ENCODE measurements at places on chromosomes 16 and 17.
A peak's percentile ranks its signal among the peaks of the same experiment; 100 is the strongest.

- no peak for DNase-seq
These were observed 57.8 kb upstream of the IL34 start for GRCh38 chr16:70588565-70588964.

DNA sequence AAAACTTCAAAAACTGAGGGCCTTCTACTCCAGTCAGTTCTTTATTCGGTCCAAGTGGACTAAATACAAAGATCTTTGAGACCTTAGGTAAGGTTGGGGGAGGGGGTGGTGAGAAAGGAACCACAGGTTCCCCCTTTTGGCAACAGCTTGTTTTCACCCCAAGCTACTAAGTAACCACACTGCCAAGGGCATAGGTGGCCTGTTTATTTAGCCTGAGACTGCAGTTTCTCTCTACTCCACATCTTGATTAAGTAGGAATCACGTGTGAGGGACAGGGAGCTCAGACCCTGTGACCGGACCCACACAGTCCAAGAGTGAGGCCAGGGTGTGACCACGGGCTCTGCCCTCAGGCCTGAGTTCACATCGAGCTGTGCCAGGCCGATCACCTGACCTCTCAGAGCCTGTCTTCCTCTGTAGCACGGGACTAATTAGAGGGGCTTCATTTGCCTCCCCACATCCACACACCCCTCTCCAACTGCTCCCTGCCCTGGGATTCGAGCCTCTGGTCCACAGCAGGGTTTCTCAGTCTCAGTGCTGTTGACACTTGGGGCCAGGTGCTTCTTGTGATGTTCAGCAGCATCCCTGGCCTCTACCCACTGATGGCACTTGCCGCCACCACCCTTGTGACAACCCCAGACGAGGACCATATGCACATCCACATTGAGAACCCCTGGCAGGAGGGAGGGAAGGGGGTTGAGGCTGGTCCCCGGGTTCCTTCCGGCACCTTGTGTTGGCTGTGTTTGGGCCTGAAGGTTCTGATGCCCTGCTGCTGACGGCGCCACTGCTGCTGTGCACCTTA is 17.8 kb downstream of the ST6GALNAC2 start:
- no peak for DNase-seq

DNA sequence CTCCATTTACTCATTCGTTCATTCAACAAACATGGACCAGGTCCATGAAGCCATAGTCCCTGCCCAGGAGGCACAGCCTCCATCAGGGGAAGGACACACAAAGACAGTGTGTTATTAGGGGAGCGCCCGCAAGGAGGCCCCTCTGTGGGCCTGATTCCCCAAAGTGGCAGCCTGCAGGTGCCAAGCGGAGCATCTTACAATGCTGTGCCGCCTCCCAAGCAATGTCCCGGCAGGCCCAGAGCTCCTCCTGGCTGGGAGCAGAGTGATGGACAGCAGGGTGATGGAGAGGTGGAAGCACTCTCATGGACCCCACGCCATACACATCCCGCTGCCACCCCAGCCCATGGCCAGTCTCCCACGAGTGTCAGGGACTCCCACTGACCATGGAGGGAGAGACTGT is 25.8 kb downstream of the TRPV1 start:
- DNase-seq: no peak

DNA sequence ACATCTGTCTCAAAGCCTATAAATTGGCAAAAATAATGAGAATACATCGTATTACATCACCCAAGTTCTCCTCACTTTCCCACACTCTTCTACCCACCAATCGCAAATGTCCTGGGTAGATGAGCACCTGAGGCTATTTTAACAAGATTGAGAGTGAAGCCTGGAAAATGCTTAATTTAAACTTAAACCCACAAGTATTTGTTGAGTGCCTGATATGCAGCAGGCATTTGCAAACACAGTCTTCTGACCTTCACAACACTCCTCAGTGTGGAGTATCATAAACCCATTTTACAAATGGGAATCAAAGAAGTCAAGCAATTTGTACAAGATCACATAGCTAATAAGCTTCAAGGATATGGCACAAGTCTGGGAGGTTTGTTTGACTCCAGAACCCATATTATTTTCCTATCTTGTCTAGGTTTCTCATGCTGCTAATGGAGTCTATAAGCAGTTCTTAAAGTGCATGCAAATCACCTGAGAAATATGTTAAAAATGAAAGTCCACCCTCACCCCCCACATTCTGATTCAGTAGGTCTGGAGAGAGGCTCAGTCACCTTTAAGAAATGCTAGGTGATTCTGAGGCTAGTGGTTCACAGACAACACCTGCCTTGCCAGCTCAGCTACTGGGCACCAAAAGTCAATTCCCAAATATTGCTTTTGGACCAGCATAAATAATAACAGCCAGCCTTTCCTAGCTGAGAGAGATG is 34.9 kb upstream of the CCL2 start:
- DNase-seq: no peak

DNA sequence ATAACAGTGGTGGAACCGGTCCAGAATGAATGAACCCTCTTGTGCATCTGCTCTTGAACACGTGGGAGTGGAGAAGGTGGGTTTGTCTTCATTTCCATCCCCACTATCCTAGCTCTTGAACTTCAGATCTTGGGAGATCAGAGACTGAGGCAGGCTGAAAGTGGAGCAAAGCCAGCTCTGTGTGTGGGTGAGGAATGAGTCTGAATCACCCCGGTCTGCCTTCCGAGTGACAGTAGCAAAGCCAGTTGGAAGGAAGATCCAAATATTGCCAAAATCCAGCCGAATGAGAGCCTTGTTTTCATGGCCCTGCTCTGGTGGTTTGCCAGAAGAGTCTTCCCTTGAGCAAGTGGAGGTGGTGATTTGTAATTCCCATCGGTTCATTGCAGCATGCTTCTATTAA is 29.0 kb upstream of the ASIC2 start:
- DNase-seq: no peak

GRCh38 chr16:64132759-64133361 is 989.0 kb downstream of the CDH11 start:
- no peak for DNase-seq

DNA sequence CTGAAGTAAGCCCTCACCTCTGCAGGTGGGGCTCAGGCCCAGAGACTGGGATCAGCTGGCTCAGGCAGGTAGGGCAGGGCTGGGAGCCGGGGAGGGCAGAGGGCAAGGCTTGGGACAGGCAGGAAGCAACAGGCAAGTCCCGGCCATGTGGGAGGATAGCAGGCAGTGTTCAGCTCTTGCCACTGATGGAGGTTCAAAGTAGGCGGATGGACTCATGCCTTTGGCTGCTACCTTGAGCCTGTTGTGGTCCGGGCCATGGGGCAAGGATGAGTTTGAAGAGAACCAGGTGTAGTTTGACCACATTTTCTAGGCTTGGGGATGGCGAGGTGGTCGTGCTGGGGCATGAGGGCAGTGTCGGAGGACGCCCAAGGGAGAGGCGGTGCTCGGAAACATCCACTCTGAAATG is 2.7 kb downstream of the PRCD start:
- DNase-seq: no peak

GRCh38 chr17:82871056-82871775 is 31.4 kb upstream of the ZNF750 start:
- no peak for DNase-seq

DNA sequence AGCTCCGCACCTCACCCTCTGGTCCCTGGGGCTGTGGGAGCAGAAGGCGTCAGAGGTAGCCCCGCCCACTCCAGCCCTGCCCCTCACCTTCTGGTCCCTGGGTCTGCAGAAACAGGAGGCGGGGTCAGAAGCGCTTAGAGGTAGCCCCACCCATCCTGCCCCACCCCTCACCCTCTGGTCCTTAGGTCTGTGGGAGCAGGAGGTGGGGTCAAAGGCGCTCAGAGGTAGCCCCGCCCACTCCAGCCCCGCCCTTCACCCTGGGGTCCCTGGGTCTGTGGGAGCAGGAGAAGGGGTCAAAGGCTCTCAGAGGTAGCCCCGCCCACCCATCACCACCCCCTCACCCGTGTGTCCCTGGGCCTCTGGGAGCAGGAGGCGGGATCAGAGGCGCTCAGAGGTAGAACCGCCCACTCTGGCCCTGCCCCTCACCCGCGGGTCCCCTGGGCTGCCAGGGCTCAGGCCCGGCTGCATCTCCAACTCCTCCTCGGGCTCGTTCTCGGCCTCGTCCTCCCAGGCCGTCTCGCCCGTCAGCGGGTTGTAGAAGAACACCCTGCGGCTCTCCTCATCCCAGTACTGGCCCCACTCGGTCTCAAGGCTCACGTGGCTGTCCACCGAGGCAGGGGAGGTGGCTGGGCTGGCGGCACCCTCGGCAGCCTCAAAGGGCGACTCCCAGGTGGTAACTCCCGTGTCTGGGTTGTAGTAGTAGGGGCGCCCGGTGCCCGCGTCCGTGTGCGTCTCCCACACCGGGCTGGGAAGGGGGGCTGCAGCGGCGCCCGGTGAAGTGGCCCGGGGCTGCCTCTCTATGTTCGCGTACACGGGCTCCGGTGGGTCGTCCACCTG is 27.2 kb downstream of the ARHGAP27 start:
- DNase-seq: no peak

GRCh38 chr17:81043725-81044427 is 8.9 kb downstream of the BAIAP2 start:
- DNase-seq: no peak

DNA sequence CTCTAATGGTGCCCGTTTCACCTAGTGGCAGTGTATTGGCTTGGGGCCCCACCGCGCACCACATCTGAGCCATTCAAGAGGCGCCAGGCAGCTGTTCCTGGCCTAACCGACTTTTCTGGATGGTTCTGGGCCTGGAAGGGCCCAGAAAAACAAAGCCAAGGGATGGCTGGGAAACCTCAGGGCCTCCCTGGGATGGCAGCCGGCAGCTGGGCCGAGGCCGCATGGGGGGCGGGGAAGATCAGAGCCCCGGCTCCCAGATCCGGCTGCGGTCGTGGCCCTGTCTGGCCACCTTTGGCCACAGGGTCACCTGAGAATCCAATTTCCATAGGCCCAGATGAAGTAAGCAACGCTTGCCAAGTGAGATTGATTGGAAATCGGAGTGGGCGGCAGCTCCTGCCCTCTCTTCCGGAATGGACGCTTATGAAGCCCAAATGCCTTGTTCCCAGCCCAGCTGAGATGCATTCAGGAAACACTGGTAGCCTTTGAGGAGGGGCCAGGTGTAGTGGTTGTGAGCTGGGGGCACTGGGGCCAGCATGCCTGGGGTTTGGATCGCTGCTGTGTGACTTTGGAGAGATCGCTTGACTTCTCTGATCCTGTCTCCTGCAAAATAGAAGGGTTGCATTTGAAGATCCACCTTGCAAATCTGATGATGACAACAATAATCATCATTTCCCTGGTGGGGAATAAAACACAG is 163.8 kb upstream of the GSE1 start:
- no peak for DNase-seq

GRCh38 chr17:73847952-73848351 is 203.7 kb upstream of the SDK2 start:
- no peak for DNase-seq

DNA sequence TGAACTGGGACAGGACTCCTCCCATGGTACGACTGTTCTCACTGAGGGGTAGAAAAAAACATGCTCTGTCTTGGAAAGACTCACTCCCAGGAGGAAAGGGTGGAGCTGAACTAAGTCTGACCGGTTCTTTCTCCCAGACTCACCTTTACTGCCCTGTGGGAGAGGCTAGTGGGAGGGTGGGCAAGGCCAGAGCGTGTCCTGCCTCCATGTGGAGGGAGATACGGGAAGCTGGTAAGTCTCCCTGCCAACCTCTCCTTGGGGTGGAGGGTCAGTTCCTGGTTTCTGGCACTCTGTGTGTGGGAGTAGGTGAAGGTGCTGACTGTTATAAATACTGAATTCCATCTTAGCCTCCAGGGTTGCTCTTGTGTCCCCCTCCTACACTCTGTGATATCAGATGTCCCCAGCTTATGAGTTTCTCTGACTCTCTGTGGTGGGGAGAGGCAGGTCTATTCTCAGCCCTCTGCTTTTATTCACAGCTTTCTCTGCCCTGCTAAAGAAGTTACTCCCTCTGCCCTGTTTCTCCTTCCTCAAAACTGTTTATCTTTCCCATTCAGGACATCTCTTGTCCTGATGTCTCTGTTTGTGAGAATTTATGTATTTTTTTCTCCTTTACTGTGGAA is 26.9 kb upstream of the FAM20A start:
- no peak for DNase-seq

DNA sequence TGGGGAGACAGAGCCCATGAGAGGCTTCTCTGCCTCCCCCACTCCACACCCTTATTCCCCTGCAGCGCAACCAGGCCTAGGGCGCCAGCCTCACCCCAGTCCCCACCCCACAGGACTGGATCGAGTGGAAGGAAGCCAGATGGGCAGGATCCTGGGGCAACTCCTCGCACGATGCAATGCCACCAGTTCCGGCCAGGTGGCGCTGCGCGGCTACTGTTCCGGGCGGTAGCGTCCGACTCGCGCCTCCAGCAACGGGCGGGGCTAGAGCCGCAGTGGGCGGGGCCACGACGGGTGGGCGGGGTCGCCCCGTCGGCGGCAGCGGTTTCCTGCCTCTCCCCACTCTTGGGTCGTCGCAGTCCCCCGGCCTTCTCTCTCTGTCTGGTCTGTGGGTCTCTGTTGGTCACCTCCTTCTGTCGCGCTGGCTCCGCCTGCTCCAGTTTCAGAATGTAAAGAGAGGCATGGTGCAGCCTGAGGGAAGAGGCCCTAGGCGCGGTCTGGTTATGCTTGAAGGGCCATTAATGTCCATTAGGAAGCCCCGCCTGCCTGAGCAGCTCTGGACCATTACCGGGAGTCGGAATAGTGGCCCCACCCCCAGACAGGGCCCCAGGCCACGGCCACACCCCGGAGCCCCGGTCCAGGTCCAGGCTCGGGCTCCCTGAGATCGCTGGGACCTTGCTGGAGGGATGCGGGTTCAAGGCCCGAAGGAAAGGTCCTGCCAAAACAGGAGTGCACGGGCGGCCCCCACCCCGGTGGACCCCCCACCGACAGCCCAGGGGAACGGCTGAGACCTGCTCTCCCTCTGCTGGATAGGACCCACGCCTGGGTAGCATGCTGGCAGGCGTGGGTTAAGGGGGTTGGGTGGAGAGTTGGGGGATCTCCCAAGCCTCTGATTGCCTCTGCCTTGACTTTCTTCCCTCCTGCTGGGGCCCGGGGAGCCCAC is 3.3 kb upstream of the NHERF2 start:
- peak; percentile 95 for DNase-seq

DNA sequence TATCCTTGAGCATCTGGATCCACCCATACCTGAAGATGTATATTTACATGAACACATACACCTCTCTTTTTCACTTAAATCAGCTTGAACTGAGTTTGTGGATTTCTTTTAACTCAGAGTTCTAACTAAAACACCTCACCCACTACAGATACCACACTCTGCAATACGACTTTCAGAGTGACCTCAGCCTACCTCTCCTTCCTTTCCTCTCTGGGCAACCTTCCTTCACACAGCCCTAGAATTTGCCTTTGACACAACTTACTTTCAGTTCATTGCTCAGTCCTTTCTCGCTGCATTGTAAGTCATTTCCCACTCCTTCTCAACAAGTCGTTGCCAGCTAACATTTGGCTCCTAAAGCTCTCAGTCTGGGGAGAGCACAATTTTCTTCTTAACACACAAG is 151.9 kb upstream of the IRX3 start:
- DNase-seq: no peak
